HFFc6 (cell line): ENCODE measurements at places on chromosomes 4 and X.

DNA sequence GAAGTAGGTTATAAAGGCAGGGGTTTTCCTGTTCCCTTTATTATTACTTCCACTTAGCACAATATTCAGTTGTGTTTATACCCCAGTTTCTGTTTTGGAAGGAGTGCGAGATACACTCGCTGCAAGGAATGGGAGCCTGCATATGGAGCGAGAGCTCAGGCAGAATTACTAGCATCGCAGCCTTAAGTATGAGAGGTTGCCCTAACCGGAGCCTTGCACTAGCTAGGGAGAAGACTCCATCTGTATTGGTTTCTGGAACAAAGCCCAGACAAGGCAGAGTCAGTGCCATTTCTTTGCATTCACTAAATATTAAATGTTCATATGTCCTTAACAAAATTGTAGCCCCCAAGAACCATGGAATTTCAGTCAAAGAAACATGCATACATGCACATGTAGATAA lies 6.2 kb upstream of the DCTD start:
- DNase-seq = no peak

DNA sequence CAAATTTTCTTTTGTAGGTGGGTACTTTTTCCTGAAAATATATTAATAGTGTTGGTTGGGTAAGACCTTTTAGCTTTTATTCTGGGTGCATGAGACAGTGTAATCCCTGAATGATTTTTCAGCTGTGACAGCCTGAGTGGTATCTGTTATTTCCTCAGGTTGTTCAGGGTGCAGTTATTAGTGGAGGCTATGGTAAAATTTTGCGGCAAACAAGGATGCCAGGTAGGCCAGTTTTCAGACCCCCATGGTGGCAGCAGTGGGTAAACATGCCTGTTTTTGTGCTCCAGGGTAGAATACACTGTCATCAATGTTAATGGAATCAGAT lies 47.9 kb upstream of the GRID2 start:
- DNase-seq = no peak

GRCh38 chr4:11537846-11538245 lies 109.2 kb upstream of the HS3ST1 start:
- DNase-seq = no peak

DNA sequence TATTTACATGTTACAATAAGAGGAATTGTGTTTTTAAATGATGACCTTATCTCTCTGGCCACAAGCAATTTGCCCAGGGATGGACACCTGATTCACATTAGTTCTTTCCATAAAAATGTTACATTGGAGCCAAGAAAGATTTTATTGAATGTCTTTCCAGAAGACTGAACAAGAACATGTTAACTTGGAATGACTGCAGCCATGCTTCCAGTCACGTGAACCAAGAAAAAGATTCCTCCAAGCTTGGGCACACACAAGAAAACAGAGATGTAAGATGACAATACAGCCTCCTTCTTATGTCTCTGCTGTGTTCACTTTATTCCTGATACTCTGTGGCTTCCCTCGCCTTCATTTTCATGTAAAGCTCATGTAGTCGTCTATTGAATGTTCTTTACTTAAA lies 737.6 kb downstream of the TRIML1 start:
- no peak for DNase-seq

GRCh38 chrX:10102046-10102704 lies 54.6 kb upstream of the CLCN4 start:
- no peak for DNase-seq

DNA sequence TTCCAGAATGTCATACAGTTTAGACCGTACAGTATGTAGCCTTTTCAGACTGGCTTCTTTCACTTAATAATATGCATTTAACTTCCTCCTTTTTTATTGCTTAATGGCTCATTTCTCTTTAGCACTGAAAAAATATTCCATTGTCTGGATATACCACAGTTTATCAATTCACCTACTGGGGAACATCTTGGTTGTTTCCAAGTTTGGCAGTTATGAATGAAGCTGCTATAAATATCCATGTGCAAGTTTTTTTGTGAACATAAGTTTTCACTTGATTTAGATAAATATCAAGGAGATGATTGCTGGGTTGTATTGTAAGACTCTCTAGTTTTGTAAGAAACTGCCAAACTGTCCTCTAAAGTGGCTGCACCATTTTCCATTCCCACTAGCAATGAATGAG lies 375.5 kb downstream of the PCDH18 start:
- DNase-seq = no peak

GRCh38 chr4:152938237-152938947 lies 2.3 kb downstream of the FHDC1 start:
- DNase-seq = no peak

GRCh38 chr4:31351695-31352094 lies 631.5 kb downstream of the PCDH7 start:
- no peak for DNase-seq

GRCh38 chr4:120809518-120809917 lies 113.0 kb downstream of the PRDM5 start:
- no peak for DNase-seq

- DNase-seq = no peak
These were observed 105.5 kb downstream of the MAML3 start for GRCh38 chr4:140048419-140048995.

GRCh38 chr4:48954314-48954713 lies 31.8 kb upstream of the CWH43 start:
- DNase-seq = peak; percentile 15

DNA sequence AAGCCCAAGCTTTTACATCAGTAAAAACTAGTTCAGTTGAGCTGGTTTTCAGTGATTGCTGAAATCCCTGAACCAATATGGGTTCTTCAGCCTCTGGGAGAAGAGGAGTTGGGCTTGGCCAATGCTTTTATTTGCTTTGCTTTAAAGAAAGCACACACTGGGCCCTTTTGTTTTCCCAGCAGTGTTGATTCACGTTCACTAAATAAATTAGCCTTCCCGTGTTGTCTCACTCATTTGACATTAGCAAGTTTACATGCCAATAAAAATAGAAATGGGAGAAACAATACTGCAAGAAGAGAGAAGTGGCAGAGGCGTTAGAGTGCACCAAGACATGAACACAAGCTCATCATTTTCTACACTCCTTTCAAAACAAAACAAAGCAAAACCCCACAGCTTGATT lies 136.2 kb downstream of the SHROOM3 start:
- no peak for DNase-seq

DNA sequence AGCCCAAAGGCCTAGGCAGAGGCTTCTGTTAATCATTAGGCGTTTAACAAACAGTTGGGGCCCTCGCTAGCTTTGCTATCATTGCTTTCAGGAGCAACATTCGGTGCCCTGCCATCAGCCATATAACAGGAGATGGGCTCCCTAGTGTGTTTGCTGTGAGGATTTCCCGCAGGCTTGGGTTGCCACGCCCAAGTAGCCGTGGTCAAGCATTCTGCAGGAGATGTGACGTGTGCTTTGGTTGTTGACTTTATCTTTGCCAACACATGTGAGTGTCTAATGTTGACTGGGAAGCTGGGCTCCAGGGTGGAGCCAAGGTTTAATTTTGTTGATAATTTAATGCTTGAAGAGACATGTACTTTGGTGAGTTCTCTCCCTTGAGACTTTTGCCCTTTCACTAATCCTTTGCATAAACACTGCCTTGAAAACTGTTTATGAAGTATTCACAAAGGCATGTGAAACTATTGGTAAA lies 184.6 kb upstream of the KIT start:
- DNase-seq = peak; percentile 10

GRCh38 chrX:18291006-18291545 lies 63.4 kb downstream of the SCML2 start:
- DNase-seq = no peak

DNA sequence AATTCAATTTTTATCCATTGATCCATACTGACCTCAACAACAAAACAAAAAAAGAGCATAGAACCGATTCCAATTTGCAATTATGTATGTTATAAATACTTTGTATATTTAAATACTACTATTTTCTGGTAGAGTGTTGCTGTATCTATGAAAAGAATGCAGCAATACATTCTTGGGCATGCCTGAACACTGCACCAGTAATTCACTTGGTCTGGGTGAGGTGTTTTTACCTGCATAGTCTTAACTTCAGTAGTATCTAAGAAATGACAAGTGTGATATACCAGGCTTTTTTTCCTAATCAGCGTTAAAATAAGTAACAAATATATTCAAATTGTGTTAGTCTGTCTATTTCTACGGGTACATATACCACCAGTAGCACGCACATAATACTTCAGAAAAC lies 120.2 kb downstream of the KLHL13 start:
- DNase-seq = no peak

DNA sequence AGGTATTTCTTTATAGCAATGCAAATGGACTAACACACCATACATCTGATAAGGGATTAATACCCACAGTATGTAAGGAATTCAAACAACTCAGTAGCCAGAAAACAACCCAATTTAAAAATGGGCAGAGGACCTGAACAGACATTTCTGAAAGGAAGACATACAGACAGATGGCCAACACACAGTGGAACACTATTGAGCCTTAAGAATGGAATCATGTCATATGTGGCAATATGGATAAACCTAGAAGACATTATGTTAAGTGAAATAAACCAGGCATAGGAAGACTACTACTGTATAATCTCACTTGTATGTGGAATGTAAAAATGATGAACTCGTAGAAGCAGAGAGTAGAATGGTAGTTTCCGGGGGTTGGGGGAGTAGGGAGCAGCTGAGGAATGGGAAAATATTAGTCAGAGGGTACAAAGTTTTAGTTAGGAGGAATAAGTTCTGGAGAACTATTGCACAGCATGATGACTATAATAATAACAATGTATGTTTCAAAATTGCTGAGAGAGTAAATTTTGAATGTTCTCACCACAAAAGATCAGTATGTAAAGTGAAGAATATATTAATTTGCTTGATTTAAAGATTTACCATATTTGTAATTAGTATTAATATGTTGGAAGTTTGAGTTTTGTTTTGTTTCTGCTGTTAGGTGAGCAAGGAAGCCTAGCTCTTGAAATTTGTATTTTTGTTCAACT lies 25.2 kb downstream of the WDR44 start:
- DNase-seq = peak; percentile 49

DNA sequence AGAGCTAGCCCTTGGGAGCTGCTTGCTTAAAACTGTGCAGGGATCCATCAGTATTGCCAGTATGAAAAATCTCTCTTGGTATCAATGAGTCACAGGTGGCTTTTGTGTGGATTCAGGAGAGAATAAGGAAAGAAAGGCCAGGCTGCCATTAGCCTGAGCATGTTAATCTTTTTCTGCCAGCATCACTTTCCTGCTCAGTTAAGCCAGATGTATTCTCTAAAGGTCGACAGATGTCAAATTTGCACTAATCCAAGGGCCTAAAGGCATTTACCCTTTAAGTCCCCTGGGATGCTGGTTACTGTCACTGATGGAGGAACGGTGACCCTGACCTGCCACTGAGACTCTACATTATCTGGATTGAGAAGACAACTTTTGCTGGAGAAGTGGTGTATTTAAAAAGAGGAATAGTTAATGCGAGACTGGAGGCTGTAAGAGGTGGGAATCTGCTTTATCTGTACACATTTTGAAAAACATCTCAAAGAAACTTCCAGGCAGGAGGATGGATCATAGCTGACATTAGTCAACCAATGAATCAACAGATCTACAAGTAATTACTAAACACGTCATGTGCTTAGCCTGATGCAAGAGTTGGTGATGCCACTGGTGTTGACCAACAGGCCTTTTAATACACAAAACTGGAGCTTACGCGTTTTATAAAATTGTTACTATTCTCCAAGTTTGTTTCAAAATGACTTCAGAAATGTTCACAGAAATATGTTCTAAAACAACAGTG lies 241.4 kb upstream of the ANXA3 start:
- no peak for DNase-seq

DNA sequence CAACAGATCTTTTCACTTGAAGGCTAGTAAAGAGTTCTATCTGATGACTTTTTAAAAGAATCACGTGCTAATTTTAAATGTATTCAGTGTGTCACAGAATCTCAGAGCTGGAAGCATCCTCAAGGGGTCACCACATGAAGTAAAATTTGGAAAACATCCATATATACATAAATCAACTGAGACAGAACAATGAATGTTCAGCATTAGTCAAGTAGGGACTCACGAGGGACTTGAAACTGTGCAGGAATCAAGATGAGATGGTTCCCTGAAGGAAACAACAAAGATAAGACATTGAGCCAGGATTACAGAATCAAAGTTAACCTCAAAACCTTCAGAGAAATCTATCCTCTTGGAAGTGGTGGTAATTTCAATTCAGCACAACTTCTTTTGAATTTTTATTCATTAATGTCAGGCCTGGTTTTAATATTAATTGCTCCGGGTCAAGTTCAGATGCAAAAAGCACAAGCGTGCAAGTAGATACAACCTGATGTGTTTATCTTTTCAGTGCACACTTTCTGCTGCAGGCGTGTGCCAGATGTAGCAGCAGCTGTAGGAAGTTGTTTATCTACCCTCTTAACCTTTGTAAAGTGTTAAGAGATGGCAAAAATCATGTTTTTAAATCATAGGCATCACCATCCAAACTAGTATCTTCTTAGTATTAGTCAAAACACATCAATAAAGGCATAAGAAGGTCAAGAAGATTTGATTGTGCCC lies 87.7 kb upstream of the SRD5A3 start:
- DNase-seq = no peak

GRCh38 chrX:12013211-12013618 lies 125.1 kb upstream of the FRMPD4 start:
- peak; percentile 48 for DNase-seq

GRCh38 chrX:50430917-50431575 lies 39.6 kb downstream of the DGKK start:
- DNase-seq = no peak

GRCh38 chrX:68536429-68536828 lies 37.6 kb downstream of the YIPF6 start:
- DNase-seq = no peak

DNA sequence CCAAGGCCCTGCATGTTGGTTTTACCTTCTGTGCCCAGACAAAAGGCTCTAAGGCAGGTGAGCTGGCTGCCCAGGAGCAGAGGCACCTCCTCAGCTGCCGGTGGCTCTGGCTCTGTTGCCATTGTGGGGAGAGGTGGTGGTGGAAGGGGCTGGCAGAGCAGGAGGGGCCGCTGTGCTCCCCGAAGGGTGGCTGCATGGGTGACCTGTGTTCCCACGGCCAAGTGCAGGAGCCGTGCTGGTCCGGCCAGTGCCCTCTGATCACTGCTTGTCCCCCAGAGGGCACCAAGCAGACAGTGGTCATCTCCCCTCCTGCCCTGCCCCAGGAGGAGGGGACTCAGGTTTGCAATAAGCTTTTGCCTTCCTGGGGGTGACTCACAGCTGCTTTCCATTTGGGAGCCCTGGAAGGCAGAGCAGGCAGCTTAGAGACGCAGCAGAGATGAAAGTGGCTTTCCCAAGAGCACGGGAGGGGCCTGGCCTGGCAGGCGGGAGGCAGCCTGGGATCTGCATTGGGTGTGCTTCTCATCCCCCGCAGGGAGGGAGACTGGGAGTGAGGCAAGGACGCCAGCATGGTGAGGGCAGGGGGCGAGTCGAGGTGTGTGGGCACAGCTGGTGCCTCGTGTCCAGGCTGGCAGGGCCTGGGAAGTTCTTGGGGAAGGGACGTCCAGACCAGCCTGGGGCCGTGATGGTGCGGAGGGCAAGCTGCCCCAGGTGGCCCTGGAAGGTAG lies 28.7 kb downstream of the DOK7 start:
- peak; percentile 10 for DNase-seq

- peak; percentile 72 for DNase-seq
These were observed 5.0 kb downstream of the TACC3 start for GRCh38 chr4:1726146-1726934.
